Activated T-helper 2 cell treated with anti-CD3 and anti-CD28 coated beads, Interferon-gamma antibody, Interleukin-2, Interleukin-4, amounts not matched to agents 10 μg/mL and 5 μg/mL and 100 μg/mL, durations not matched to agents 14 hours and 24 hours and 36 hours (primary cell): ENCODE measurements at places on chromosomes 13 and 19. TPM values are rescaled to one million over a fixed set of nuclear protein-coding genes. Genes with fewer than 3 reads are reported as not detected.

DNA sequence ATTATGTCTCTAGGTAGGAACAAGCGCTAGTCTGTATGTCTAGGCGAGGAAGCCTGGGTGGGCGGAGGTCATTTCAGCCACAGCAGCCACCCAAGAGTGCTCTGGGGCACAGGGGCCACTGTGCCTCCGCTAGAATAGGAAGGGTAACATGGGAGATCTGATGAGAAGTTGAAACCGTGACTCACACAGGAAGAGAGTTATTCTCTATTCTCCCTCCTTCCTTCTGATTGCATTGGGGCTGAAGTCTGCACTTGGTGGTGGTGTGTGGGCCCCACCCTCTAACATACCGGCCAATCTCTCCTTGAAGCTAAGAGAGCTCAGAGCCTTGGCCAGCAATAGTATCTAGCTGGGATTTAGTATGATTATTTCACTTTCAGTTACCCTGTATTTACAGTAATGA is 20.3 kb upstream of the GGACT start:
- peak overlapping the region; percentile 11 for H3K4me3 ChIP-seq
- peak overlapping the region; percentile 59 for H3K27ac ChIP-seq
- no peaks in the 10 kb centered on the region for H3K27me3 ChIP-seq
- H3K4me1 ChIP-seq = peaks cover 28% of the 10 kb centered on the region
- H3K36me3 ChIP-seq = peaks cover 54% of the 10 kb centered on the region
- DNase-seq = peak; percentile 42

DNA sequence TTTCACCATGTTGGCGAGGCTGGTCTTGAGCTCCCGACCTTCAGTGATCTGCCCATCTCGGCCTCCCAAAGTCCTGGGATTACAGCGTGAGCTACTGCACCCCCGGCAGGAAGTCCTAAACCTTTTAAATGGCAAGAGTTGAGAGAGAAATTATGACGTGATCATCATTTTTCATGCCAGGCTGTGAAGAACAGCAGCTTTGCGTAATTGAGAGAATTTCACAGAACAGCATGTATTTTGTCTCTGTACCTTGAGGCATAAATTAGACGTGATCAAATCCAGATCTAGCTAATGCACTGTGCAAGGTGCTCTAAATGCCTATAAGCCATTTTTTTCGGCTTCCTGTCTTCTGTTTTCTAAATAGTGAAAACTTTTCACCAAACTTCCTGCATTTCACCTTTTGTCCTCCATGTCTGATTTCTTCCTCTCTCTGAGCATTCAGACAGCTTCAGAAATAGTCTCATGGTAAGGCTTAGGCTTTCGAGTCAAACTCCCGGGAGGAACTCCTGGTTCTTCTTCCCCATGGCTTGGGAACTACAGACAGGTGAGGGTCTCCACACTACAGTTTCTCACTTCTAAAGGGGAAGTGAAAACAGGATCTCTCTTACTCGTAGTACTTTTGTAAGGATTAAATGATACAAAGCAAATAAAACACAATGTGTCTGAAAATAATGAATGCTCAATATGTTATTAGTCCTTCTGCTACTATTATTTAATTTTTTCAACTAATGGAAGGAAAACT is 51.0 kb downstream of the WDFY2 start:
- H3K36me3 ChIP-seq = no peaks in the 10 kb centered on the region
- no peak overlapping the region for H3K4me3 ChIP-seq
- no peaks in the 10 kb centered on the region for H3K27me3 ChIP-seq
- no peak overlapping the region for H3K27ac ChIP-seq

- no peaks in the 10 kb centered on the region for H3K4me1 ChIP-seq
- no peaks in the 10 kb centered on the region for H3K27me3 ChIP-seq
- H3K36me3 ChIP-seq = no peaks in the 10 kb centered on the region
Measured at GRCh38 chr19:32857584-32857983, 12.0 kb downstream of the SLC7A9 start.

DNA sequence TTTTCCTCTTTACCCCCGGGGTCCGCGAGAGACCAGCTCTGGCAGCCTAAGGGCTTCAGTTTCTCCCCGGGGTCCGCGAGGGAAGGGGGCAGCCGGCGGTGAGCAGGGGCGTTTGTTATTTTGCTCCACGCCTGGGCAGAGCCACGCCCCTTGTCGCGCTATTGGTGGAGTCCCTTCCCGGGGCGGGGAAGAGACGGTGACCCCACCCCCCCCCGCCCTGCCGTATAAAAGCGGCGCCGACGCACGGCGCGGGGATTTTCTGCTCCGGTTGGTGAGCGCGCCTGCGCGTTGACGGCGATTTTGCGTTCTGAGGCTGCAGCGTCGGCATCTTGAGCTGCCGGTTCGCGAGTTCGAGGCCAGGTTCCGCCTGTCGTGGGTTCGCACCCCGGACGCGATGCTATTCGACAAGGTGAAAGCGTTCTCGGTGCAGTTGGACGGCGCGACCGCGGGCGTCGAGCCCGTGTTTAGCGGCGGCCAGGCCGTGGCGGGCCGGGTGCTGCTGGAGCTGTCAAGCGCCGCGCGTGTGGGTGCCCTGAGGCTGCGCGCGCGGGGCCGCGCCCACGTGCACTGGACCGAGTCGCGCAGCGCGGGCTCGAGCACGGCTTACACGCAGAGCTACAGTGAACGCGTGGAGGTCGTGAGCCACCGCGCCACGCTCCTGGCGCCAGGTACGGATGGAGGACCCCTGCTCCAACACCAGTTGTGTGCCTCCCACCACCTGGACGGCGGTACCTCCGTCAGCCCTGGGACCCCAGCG is at the start of gene ARRDC2:
ARRDC2 (plus strand) TSS at position 254 of the 757 bp plus-strand sequence; CDS start at position 395, 141 bp downstream.
- peak; percentile 87 for DNase-seq
- peak within 1 kb of the TSS; percentile 85 for H3K4me3 ChIP-seq
- peak within 1 kb of the TSS; percentile 84 for H3K27ac ChIP-seq
- peaks cover 26% of the 10 kb centered on the region for H3K4me1 ChIP-seq
- no peaks in the 10 kb centered on the region for H3K27me3 ChIP-seq

The NFIX gene
- 2.7 and 3.0 TPM in 2 replicates for total RNA-seq

- no peaks in the 10 kb centered on the region for H3K4me1 ChIP-seq
- no peak overlapping the region for H3K27ac ChIP-seq
- no peak overlapping the region for H3K4me3 ChIP-seq
- H3K36me3 ChIP-seq = no peaks in the 10 kb centered on the region
- DNase-seq = no peak
Measured at GRCh38 chr13:33388286-33388998, 102.9 kb upstream of the STARD13 start.
